Stimulated activated CD4-positive, alpha-beta T cell treated with anti-CD3 and anti-CD28 coated beads, TNF-alpha, amount 100 ng/mL, for 1 hour (primary cell): ENCODE measurements at places on chromosomes 12 and 14.

DNA sequence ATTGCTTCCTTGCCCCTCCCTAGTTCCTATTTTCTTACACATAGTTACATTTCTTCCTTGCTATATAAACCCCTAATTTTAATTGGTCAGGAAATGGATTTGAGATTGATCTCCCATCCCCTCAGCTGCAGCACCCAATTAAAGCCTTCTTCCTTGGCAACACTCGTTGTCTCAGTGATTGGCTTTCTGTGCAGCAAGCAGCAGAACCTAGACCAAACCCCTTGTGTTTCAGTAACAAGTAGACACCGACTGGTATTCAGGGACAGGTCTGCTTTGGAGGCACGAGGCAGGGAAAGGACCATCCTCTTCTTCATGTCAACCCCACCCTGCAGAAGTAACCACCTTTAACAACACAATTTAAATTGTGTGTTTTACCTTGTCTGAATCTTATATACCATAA lies 152.6 kb downstream of the RPAP3 start:
- DNase-seq: no peak

DNA sequence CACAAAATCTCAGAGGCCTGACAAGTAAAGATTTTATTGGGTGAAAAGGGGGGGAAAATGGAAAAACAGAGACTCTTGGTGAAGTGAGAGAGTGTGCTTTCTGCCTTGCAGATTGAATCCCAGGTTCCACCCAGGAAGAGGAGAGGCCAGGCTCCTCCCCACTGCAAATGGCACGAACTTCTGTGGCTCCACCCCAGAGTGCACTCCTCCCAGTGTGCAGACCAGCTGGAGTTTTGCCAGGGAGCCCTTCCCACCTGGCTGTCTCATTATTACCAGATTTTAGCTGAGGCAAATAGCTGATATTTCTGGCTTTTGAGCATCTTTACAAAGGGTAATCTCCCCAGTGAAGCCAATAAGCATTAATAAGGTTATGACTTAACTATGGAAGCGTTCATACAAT lies 51.9 kb downstream of the TESPA1 start:
- DNase-seq: no peak

- no peak for DNase-seq
These were observed 42.5 kb downstream of the PRKAB1 start for GRCh38 chr12:119710374-119710964.

DNA sequence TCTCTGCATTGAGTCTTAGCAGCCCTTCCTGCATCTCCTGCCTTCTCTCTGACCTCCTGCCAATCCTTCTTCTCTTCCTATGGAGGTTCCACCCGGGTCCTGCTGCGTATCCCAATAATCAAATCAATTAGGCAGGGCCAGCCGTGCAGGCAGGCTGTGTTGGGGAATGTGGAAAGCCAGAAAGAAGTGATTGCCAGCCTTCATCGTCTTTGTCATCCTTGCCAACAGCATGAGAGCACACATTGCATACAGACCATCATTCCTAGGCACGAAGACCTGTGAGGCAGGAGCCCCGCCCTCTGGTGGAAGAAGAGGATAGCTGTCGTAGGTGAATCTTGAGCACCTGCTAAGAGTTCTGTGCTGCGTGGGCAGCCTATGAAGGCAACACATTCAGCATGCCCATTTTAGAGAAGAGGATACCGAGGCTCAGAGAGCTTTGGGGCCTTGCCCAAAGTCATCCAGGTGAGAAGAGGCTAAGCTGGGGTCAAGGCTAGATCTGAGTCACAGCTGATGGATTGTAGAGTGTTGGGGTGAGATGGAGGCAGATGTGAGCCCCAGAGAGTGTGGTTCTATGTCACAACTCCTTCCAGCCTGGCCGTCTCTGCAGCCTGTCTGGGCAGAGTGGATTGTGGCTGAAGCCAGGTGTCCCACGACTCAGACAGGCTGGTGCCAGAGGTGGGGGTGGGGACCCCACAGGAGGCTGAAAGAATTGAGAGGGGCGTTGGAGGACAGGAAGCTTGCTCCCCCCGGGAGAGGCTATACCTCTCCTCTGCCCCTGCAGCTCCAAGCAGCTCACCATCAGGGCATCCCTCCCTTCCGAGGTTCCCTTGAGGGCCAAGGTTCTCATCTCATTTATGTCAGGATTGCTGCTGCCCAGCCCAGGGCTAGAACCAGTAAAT lies 12.7 kb downstream of the C14orf132 start:
- no peak for DNase-seq

GRCh38 chr12:127282786-127283565 lies 984.0 kb upstream of the TMEM132C start:
- DNase-seq: no peak

- DNase-seq: no peak
These were observed 70.7 kb upstream of the PSMA6 start for GRCh38 chr14:35221462-35221861.

- no peak for DNase-seq
These were observed 34.9 kb downstream of the LIMA1 start for GRCh38 chr12:50248411-50248810.

- no peak for DNase-seq
These were observed 96.8 kb upstream of the SYT10 start for GRCh38 chr12:33536431-33536830.

- no peak for DNase-seq
These were observed 15.2 kb downstream of the FBXO33 start for GRCh38 chr14:39417014-39417413.

DNA sequence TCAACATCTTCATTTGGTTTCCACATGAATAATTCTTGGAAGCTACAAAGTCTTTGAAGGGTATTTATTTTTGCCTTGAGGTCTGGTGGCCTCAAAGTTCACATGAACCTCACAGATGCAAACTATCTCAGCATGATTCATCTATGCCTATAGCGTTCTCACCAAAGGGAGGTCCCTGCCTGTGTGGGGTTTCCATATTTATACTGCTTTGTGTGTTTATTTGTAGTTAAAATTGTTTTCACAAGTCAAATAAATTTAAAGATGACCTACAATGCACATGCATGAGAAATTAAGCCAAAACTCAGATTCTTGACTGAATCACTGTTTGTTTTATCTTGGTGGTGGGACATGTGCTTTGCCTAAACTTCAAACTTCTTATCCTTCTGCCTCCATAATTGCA lies 176.7 kb downstream of the PPM1H start:
- no peak for DNase-seq
